ENCODE measurements at places on chromosomes 11 and 22. TPM values are rescaled to one million over a fixed set of nuclear protein-coding genes. Genes with fewer than 3 reads are reported as not detected.
A peak's percentile ranks its signal among the peaks of the same experiment; 100 is the strongest.

- H3K4me1 ChIP-seq, result peaks cover 17% of the 10 kb centered on the region
- no peak overlapping the region for H3K27ac ChIP-seq
- H3K36me3 ChIP-seq, result no peaks in the 10 kb centered on the region
- no peaks in the 10 kb centered on the region for H3K27me3 ChIP-seq
- DNase-seq, result no peak
These were observed 90.3 kb upstream of the MTMR2 start for GRCh38 chr11:96014217-96014616.

GRCh38 chr11:68191661-68192579 is 21.2 kb downstream of the KMT5B start:
- no peak for DNase-seq
- H3K4me1 ChIP-seq, result peaks cover 6% of the 10 kb centered on the region
- no peak overlapping the region for H3K4me3 ChIP-seq
- no peaks in the 10 kb centered on the region for H3K27me3 ChIP-seq

GRCh38 chr11:78290293-78291176 is 101.8 kb downstream of the USP35 start:
- H3K4me3 ChIP-seq, result no peak overlapping the region
- no peaks in the 10 kb centered on the region for H3K4me1 ChIP-seq
- no peaks in the 10 kb centered on the region for H3K27me3 ChIP-seq
- no peaks in the 10 kb centered on the region for H3K36me3 ChIP-seq
- H3K27ac ChIP-seq, result no peak overlapping the region

DNA sequence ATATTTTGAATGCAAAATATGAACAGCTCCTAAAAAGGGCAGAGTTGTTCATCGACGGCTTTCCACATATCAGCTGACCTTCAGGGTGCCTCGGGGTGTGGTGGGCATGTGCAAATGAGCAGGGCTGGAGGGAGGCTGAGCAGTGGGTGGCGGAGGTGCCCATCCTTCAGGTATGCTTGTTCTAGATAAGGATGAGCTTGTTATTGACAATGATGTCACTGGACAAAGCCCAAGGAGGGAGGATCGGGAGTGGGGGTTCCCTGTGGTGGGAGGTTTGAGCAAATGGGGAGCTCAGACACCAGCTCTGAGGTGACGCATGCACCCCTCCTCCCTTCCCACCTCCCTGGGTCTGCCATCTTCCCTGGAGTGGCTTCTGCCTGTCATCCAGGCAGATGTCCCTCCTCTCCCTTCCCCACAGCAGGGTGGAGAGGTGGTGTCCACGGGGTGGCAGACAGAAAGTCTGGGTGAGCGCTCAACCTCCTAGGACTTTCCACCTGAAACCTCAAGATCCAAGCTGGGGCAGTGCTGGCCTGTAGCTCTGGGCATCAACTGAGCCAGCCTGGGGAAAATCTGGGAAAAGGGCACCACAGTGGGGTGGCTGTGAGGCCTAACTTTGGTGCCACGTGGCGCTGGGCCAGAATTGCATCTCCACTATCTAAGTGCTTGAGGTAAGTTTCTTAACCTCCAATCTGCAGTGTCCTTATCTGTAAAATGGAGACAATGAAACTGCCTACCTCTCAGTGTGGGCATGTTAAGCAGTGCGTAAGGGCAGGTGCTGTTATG is 106.3 kb upstream of the THY1 start:
- peaks cover 28% of the 10 kb centered on the region for H3K27me3 ChIP-seq
- no peaks in the 10 kb centered on the region for H3K36me3 ChIP-seq
- no peak overlapping the region for H3K27ac ChIP-seq
- H3K4me1 ChIP-seq, result no peaks in the 10 kb centered on the region
- no peak for DNase-seq

GRCh38 chr11:117618982-117619355 is 178.0 kb downstream of the DSCAML1 start:
- no peaks in the 10 kb centered on the region for H3K36me3 ChIP-seq
- H3K27me3 ChIP-seq, result peaks cover 9% of the 10 kb centered on the region
- no peak overlapping the region for H3K27ac ChIP-seq
- no peaks in the 10 kb centered on the region for H3K4me1 ChIP-seq
- DNase-seq, result no peak
- no peak overlapping the region for H3K4me3 ChIP-seq

DNA sequence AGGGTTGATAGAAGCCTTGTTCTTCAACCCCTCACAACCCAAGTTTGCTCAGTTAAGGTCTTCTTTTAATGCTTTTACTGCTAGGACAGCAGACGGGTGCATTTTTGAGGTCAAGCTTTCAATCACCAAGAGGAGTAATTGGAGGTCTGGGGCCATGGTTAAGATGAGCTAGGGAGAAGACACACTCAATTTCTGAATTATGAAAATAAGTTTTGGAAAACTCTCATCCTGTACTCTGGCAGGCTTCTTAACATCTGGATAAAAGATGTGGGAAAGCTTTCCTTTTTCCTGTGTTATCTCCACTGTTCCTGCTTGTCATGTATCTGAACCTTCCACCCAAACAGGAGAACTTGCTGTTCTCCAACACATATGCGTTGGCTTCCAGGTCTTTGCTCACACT is 9.7 kb downstream of the ABTB2 start:
- no peak overlapping the region for H3K27ac ChIP-seq
- H3K4me3 ChIP-seq, result no peak overlapping the region
- no peak for DNase-seq
- H3K36me3 ChIP-seq, result no peaks in the 10 kb centered on the region
- H3K27me3 ChIP-seq, result no peaks in the 10 kb centered on the region

- H3K4me3 ChIP-seq, result no peak overlapping the region
- peak; percentile 7 for DNase-seq
- H3K27ac ChIP-seq, result no peak overlapping the region
- H3K4me1 ChIP-seq, result no peaks in the 10 kb centered on the region
These were observed 76.8 kb upstream of the CREB3L1 start for GRCh38 chr11:46200537-46201281.

CECR2 gene
- polyA plus RNA-seq, result not detected

CHKA gene
- polyA plus RNA-seq, result 3.8 TPM

CREB3L1 gene
- polyA plus RNA-seq, result 0.19 TPM

TIMP3 gene
- polyA plus RNA-seq, result 48.0 TPM

TMEM191C gene
- polyA plus RNA-seq, result 0.31 TPM
